Stimulated activated CD8-positive, alpha-beta memory T cell treated with anti-CD3 and anti-CD28 coated beads, Interleukin-2, amount 100 ng/mL, for 1 hour (primary cell): ENCODE measurements at places on chromosomes 2 and 18.

- DNase-seq = no peak
These were observed 73.6 kb downstream of the ST6GAL2 start for GRCh38 chr2:106812383-106812782.

DNA sequence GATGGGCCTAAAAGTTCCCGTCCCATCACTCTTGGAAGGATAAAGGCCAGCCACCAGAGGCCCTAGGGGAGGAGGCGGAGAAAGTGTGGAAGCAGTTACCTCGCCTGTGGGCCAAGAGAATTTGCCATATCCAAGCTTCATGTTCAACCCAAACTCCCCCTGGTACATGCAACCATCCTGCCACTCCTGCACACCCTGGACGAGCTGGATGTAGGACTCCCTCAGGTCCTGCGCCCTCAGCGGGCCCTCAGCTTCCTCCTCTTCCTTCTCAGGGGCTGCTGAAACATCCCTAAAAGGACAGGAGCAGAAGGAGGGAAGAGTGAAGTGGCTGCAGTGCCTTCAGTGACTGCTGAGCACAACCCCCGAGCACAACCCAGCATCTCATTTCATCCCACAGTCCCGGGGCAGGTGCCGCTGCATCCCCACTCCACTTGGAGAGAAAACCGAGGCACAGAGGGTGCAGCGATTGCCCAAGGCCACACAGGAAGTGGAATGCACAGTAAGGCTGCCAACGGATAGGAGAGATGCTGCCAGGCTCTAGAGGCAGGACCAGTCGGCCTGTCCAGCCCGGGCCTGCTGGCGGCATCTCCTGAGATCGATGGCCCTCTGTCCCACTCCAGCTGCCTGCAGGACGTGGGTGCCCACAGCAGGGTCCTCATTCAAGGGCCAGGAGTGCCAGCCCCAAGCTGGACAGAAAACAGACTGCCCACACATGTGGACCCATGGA lies 2.9 kb downstream of the ANKMY1 start:
- DNase-seq = no peak

DNA sequence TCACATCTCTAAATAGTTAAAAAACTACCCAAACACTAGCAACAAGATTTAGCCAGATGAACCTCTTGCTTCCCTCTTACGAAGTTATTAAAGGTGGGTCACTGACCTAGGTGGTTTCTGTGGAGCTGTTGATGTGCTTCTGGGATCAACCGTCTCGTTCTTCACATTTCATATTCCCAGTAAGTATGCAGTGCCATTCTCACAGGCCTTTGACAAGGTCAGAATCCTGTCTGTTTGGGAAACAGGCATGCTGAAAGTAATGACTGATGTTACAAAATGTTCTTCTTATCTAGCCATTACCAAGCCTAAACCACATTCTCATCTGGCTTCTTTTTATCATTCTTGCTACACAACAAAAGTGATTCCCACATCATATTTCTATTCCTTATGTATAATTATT lies 70.3 kb downstream of the WDR7 start:
- no peak for DNase-seq

DNA sequence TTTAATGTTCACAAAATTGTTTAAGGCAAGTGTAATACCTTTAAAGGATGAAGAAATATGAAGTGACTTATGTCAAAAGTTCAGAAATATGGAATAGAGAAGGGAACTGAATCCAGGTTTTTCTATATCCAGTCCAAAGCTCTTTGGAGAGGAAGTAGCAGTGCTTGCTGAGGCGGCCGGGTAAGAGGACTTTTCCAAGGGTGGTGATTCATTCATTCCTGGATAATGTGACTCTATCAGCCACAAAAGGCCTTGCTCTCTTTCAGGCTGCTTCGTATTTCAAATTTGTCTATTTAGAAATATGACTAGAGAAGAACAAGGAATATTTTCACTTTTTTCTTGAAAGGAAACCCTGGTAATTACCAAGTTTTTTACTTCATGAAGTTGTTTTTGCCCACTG lies 830.1 kb upstream of the ZEB2 start:
- no peak for DNase-seq

GRCh38 chr2:106642679-106643078 lies 155.5 kb downstream of the CD8B2 start:
- no peak for DNase-seq

GRCh38 chr18:77422974-77423867 lies 173.6 kb downstream of the GALR1 start:
- DNase-seq = no peak

- no peak for DNase-seq
These were observed 31.9 kb downstream of the SNORC start for GRCh38 chr2:232901736-232902578.

DNA sequence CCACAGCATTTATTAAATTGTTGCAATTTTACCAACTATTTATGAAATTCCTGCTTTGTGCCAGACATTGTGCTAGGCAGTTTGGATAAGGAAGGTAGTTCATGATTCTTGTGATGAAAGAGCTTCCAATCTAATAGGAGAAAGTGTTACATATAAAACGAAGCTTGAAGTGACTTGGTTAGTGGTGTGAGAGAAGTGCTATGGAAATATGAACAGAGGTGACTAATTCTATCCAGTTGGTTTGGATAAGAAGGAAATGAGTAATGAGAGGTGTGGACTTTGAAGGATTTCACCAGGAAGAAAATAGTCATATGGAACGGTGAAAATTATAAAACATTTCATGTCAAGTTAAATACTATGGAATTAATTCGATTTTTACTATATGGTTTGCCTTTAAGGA lies 48.6 kb downstream of the EML6 start:
- DNase-seq = no peak

DNA sequence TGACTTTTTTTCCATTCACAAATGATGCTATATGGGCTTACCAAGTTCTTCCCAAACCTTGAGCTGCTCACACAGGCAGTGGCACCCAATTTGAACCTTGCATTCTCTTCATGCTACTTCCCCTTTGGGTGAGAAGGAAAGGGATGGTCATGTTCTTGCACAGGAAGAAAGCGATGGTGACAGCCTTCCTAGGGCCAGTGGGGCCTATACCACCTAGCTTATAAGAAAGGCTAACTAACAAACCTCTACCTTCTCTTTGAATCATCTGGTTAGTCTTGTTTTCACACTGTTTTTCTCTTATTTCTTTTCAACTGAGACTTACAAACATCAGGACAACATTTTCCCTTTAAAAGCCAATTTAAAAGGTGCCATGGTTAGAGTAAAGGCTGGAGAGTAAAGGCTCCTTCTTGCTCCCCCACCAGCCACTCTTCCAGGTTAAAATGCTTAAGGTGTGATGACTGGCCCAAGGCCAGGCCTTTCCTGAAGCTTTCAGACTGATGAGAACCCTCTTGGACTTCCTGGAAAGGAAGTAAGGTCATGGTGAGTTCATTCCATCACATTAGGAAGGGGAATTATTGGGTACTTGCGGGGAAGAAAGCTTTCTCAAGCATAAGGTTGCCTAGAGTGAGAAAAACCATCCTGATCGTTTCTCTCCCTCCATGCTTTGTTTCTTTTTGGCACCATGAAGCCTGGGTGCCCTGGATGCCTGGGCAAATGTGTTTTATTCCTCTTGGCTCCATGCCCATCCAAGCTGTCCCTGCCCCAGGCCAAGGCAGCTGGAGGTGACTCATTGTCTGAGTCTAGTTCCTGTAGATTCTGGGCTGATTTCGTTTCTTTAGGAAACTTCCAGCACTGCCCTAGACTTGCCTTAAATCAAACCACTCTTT lies 41.4 kb upstream of the ITGB6 start:
- no peak for DNase-seq

DNA sequence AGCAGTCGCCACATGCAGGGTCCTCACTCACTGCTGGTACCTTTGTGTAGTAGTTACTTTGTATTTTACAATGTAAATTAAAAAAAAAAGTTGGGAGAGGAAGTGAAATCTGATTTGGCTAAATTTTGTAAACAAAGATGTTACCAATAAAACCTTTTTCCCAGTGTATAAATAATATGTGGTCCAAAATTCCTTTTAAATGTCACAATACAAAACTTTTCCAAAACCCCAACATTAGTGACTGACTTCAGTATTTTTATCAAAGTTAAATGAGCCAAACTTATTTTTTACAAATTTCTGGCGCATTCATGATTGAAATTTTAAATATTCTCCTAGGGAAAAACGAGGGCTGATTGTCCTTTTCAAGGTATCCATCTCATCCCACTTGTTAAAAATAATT lies 239.9 kb downstream of the AGAP1 start:
- no peak for DNase-seq

DNA sequence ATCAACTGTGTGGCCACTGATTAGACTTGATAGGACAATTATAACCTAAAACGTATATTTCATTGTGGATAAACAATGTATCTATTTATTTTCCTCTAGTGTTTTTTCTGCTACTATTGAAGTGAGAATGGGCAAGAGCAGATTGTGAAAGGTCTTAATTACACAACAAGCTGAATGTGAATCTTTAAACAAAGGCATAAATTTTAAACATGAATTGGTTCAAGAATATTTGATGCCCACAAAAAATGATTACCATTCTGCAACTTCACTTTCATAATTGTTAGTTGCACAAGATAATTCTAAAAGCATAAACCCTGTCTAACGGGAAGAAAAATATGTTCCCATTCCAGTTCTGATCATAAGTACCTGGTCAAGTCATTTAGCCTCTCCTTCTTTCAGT lies 285.6 kb downstream of the GULP1 start:
- DNase-seq = no peak
